Fibroblast of skin of right quadriceps (primary cell): ENCODE measurements at places on chromosomes 11 and 22.

- no peak for DNase-seq
Observed at GRCh38 chr11:46951864-46952263, 15.3 kb downstream of the CSTPP1 start.

DNA sequence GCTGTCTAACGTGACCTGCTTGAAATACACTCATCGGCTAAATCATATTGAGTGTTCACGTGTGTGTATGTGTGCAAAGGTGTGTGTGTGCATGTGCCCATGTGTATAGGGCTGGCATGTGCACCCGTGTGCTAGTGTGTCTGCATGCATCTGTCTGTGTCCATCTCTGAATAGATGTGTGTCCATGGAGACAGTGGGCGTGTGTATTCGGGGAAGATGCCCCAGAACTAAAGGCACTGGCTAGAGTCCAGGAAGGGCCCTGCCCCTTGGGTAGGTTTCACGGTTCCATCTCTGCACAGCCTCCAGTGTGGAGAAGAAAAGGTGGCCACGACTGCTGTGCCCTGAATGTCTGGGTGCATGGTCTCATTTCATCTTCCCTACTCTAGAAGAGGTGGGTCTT lies 220.3 kb downstream of the MN1 start:
- no peak for DNase-seq

DNA sequence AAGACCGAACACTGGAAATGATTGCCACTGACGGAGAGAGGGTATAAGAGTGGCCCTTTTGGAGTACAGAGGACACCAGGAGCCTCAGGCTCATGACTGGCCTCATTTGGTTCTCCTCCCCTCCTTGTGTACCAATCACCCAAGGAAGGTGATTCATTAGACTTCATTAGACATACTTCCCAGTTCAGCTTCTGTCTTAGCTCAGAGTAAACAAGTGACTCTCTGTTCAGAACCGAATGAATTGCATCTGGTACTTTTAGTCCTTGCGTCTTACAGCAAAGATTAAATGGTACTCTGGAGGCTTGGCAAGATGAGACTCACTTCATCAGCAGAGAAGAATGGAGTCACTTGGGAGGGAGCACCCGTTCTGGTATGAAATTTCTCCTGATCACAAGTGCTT lies 75.2 kb downstream of the ZNRF3 start:
- DNase-seq = no peak

DNA sequence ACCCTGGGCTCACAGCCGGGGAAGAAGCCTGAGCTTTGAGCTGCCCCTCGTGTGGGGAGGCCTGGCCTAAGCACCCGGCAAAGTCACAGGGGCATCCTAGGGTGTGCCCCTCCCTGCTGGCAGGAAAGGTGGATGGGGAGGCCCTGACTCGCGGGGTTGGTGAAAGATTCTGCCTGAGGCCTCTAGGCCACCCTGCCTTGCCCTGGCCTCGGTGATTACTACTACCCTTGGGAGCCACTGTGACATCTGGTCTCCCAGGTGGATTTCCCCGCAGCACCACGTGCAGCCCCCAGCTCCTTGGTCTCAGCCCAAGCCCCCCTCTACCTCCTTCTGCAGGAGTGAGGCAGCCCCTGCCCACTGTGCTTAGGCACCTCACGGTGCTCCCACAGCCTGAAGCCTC lies 23.9 kb downstream of the GNAZ start:
- DNase-seq = no peak

GRCh38 chr11:7281079-7281478 lies 29.4 kb downstream of the SYT9 start:
- DNase-seq = peak; percentile 6

DNA sequence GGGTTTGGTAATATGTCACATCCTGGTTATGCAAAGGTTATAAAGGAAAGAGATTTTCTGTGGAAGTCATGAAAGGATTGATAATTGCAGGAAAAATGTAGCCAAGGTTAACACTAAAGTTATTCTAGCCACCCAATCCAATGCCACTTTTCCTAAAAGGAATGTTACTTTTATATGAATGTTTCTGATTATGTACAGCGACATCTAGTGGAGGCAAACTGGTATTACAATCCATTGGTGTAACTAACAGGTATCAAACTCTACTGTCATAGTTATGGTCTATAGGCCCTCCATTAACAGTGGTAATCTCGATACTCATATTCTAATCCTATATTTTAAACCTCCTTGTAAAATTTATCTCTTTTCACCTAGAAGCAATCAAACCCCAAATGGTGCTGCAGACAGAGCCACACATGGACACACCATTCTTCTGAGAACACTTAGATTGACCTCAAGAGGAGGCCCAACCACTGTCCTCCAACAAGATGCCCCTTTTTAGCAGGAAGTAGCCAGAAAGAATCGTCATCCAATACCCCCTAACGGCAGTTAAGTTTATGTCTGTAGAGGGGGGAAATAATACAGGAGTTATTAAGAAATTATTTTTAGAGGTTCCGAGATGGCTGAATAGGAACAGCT lies 74.9 kb upstream of the RAG2 start:
- DNase-seq = peak; percentile 50

DNA sequence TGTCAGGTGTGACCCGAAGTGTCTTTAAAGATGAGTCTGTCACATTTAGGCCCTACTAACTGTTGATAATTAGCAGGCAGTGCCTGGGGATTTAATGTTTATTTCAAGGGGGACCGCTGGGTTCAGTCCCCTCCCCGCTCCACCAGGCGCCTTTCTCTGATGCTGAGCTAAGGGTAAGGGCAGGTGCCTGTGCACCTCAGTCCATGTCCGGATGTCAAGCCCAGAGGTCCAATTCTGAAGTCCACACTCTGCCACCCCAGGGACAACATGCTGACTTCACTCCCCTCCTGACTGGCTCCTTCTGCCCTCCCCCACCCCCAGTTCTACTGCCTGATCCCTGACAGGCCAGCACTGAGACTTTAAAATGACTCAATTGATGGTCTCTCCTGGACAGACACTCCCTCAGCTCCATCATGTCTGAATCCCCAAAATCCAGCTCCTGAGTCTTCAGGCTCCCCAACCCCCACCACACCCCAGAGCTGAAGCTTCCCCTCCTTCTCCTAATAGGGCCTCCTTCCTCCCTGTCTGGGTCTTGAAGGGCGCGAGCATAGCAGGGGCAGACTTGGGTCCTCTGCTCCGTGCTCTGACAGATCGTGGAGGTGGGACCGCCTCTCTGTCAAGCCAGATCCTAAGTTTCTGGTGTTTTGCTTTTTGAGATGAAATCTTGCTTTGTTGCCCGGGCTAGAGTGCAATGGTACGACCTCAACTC lies 49.8 kb upstream of the ANO1 start:
- DNase-seq = no peak

DNA sequence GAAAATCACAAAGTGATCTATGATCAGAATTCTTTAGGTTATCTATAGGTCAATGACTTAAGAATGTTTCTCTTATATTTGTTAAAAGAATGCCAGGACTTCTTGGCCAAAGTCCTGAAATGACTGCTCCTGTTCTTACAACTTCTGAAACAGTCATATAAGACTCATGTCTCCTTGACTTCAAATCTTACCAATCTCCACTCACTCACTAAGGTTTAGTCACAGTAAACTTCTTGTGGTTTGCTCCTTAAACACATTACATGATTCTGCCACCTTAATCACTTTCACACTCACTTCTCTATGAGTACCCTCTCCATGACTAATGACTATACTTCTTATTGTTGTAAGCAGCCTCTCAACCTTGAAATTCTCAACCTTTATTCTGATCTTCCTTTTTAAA lies 648.7 kb upstream of the CCDC179 start:
- DNase-seq = peak; percentile 79

- no peak for DNase-seq
Observed at GRCh38 chr11:117076941-117077691, 21.1 kb downstream of the SIK3 start.
